NCI-H1092 treated with DMSO at 0.1 percent for 48 hours (cell line): ENCODE measurements at places on chromosomes 3 and 15.

DNA sequence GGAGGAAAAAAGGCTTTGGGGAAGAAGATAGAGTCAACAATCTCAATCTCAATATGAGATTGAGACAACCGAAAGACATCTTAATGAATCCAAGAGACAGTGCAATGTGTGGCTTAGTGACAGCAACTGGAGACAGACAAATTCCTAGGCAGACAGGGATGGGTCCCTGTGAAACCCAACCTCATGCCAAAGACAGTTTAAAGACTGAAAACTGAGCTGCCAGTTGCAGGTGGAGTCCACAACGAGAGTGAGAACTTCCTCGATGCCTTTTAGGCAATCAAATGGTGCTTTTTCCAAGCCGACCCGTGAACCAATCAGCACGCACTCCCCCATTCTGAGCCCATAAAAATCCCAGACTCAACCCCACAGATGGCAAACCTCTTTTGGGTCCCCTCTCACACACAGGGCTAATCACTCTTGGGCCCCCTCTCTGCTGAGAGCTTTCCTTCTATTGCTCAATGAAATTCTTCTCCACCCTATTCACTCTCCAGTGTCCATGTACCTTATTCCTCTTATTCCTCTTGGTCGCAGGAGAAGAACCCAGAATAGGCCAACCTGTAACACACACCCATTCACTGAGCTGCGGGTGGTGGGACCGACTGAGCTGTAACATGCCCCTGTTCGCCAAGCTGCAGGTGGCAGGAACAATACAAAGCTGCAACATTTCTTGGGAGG lies 34.8 kb downstream of the ZMAT3 start:
- no peak for DNase-seq

DNA sequence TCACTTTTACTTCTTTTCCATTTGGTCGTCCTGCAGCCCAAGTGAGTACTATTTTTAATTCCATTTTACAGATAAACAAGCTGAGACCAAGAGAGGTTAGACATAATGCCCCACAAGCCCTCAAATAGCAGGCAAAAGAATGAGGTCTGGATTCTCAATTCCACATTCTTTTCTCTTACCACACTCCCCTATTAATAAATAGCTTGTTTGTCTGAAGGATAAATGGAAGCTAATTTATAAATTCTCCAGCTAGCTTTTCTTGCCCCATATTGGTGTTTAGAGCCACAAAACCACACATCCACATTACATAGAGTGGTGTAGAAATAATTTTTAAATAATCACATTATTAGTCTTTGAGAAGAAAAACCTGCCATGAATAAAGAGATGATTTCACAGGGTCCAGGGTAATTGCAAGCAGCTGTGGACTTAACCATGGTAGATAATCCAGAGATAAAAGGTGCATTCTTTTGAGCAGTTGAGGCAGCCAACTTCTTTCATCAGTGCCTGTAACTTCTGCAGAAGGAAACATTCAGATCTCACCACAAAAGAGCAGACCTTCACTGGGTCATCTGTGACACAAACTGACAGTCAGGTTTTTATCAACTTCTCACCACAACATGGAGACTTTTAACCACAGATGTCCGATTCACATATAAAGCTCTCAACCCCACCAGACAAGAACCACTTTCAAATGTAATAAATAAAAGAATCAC lies 313.4 kb upstream of the STT3B start:
- no peak for DNase-seq

- DNase-seq, result no peak
Observed at GRCh38 chr3:50245251-50245745, 9.3 kb downstream of the GNAI2 start.

DNA sequence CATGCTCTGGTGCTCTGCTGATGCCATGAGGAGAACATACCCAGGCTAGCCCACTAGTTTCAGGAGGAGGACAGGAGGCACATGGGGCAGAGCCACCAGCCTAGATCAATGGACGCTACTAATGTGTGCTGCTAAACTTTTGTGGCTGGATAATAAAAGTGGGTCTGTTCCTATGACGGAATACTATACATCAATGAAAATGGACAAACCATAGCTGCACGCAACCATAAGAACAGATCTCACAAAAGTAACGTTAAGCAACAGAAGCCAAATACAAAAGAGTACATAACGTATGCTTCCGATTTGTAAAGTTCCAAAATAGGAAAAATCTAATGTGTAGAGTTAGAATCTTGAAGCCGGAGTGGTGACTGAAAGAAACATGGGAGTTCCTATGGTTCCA lies 11.5 kb downstream of the B4GALT4 start:
- DNase-seq, result no peak

DNA sequence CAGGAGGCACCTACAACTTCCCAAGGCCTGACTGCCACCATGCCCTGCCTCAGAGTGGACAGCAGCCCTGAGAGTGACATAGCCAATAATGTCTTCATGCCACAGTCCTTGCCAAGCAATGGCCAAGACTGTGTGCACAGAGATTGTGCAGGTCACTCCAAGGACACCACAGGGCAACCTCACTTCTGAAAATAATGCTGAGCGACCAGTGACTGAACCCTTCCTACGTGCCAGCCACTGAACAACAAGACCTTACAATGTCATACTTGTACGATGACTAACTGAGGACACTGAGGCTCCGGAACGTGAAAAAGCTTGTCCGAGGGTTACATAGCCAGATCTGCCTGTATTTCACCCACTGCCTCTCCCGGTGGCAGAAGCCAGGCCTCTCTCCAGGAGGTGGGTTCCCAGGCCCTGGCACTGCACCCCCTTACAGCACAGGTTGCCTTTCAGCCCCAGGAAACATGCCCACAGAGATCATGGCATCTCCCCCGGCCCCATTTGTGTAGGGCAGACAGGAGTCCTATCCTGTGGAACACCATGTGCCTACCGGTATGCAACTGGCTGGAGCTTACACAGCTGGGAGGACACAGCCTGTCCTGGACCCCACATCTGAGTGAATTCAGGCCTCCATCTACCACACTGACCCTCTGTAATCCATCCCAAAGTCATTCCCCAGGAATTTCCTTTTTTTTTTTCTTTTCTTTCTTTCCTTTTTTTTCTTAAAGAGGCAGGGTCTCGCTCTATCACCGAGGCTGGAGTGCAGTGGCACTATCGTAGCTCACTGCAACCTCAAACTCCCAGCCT lies 72.3 kb downstream of the SLC12A8 start:
- DNase-seq, result no peak

DNA sequence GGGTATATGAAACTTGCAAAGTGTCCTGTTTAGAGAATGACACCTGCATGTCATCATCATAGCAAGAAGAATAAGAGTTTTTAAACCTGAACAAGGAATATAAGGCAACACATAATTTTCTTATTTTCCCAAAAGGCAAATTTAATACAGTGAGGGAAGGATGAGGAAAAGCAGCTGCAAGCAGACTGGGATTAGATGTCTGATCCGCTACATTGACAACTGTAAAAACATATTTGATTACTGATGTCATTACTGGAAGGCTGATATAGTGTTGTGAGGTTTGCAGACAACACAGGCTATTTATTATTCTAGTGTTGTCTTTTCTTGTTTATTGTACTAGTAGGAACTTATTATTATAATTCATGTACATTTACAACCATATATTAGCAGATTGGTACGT lies 528.7 kb downstream of the ZIC1 start:
- DNase-seq, result no peak

DNA sequence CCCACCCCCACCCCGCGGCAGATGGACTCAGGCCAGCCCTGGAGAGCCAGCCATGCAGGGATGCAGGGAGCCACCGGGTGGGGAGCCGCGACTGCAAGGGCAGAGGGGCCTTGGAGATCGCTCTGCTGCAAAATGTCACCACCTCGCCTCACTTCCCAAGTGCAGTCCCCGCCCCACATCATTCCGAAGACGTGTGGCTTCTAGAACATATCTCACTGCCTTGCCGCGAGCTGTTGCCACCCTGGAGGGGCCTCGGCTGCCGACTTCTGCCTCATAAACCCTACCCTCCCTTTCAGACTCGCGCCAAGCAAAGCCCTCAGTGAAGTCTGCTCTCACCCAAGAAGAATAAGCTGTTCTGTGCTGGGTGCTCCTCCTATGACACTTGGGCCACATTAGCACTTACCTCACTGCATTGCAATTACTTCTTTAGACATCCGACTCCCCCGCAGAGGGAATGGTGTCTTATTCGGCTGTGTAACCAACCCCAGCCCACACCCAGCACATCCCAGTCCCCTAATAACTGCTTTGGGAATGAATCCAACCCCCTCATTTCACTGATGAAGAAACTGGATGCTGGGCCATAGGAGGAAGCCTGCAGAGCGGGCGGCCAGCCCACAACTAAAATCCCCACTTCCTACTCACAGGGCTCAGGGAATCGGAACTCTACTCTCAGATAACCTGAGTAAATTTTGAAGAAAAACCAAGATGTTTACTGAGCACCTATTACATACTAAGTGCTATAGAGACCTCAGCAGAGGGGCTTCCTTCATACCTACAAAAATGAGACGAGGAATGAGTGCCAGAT lies 8.6 kb downstream of the TLE3 start:
- no peak for DNase-seq

DNA sequence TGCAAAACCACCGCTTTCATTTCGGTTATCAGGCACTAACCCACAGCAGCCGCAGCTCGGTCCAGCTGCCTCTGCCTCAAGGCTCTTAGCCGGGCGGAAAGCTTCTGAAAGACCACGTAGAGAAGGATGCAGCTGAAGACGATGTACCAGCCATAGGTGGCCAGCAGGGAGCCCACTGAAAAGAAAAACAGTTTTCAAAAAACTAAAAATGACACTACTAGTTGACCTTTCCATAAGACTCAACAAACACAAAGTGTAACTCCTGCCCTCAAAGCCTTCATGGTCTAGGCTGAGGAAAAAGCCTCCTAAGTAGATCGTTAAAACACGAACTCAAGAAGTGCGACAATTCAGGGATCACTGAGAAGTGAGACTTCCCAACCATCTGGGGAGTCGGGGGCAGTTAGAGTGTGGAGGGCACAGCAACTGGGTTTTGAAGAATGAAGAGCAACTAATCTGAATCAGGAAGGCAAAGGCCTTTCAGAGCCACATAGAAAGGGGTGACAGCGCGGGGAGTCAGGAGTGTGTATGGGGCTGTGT lies 716 bp downstream of the SELENOS start:
- no peak for DNase-seq

DNA sequence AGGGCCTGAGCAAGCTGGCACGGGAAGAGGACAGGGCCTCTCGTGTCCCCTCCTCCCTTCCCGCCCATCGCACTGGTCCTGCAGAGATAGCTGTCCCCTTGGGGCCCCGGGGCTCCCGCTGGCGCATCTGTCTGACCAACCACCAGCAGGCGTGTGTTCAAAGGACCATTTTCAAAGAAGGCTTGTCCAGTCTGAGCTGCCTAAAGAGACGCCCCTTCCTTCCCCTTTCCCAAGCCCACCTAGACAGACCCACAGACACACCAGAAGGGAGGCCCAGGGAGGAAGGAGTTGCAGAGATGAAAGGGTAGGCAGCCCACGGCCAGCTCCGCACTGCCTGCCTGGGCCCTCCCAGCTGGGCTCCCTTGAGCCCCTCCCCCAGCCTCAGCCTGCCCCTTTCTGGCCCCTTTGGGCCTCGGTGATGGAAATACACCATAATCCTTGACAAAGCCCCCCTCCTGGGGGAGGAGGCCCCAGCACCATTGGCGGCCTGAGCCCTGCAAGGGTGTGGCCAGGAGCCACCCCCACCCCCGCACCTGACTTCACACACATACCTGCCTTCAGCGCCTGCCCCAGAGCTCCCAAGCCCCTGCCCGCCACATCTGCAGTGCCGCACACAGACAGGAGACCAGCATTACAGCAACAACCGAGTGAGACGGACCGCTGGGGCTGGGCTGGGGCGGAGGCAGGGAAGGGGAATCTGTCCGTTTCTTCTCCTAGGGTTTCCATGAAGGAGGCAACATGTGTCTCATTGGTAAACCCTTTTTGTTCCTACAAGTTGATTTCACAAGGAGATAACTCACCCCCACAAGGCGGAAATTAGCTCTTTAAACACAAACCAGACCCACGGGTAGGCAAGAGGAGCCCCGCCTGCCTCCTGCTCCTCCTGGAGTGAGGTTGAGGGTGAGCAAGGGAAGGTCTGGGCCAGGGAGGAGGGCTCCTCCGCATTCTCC lies at the start of gene STRA6:
Gene STRA6, minus strand, starts transcription at position 336 of the 950 bp plus-strand sequence. CDS start 520 bp downstream, outside the sequence.
- DNase-seq, result no peak

DNA sequence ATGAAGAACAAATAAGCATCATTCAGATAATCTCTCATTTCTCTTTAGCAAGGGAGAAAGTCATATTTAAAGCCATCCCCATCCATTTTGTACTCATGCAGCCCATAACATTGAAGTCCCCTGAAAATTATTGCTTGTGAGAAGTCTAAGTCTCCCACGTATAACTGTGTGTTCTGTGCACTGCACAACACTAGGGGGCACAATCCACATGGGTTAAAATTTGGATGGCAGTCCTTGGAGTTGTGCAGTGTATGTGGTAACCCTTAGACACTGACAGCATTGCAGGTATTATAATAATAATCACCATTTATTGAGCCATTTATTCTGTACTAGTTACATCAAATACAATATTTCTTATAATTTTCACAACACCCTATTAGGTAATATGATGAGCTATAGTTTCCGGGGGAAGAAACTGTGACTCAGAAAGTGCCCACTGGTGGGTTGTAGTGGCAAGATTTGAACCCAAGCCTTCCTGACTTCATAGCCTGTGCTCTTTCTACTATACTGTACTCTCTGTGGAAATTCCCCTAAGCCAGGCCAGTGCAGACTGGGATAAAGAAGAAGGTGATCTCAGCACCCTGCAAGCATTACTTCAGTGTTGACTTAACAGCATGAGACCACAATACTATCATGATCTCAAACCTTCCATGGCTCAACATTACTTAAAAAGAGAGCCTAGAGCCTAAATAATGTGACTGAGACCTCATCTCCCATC lies 15.7 kb downstream of the KCNAB1 start:
- DNase-seq, result no peak

GRCh38 chr3:66994588-66994987 lies 3.5 kb upstream of the KBTBD8 start:
- no peak for DNase-seq

- DNase-seq, result no peak
Observed at GRCh38 chr3:100020876-100021644, 93.2 kb downstream of the FILIP1L start.

DNA sequence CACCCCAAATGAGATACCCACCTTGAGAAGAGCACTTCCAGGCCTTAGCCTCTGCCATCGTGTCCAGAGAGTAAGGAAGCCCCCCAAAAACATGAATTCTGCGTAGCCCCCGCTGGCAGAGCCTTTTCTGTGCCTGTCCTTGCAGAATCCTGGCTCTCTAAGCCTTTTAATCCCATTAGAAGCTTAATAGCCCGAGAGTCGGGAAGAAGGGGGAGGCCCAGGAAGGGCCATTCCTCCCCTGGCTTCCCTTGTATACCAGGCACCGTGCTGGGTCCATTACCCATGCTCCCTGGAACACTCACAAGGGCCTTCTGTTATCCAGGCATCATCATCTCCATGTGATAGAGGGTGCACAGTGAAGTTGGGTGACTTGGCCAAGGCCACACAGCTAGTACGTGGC lies 7.1 kb downstream of the SPTBN5 start:
- DNase-seq, result no peak

- DNase-seq, result no peak
Observed at GRCh38 chr3:52896613-52897012, 735 bp downstream of the STIMATE start.

GRCh38 chr15:66211670-66212562 lies 41.6 kb downstream of the MEGF11 start:
- DNase-seq, result no peak

GRCh38 chr3:177752831-177753230 lies 555.5 kb upstream of the TBL1XR1 start:
- no peak for DNase-seq

- no peak for DNase-seq
Observed at GRCh38 chr3:15330031-15330596, 2.3 kb downstream of the SH3BP5 start.

- DNase-seq, result peak; percentile 55
Observed at GRCh38 chr3:73868688-73869315, 244.1 kb upstream of the PDZRN3 start.
